Smooth muscle cell of trachea (primary cell): ENCODE measurements at places on chromosomes 3 and 15. TPM values are rescaled to one million over a fixed set of nuclear protein-coding genes. Genes with fewer than 3 reads are reported as not detected.

CYP11A1 gene
- total RNA-seq = 0.83 and 1.0 TPM in 2 replicates

RNU5B-1 gene
- total RNA-seq = not detected in 2 replicates

ADAMTSL3 gene
- 0.17 and 1.2 TPM in 2 replicates for total RNA-seq

GHRL gene
- 0.29 TPM in 1 of 2 replicates, not detected in the other for total RNA-seq

ATP8B4 gene
- 3.2 and 7.4 TPM in 2 replicates for total RNA-seq

LTK gene
- 0.17 and 0.58 TPM in 2 replicates for total RNA-seq

SGO1 gene
- total RNA-seq = 0.17 and 9.9 TPM in 2 replicates

CLSTN2 gene
- total RNA-seq = 0.29 and 0.33 TPM in 2 replicates

TMEM89 gene
- total RNA-seq = not detected in 2 replicates
